Foreskin keratinocyte (primary cell): ENCODE measurements at places on chromosomes 4 and X. TPM values are rescaled to one million over a fixed set of nuclear protein-coding genes. Genes with fewer than 3 reads are reported as not detected.
A peak's percentile ranks its signal among the peaks of the same experiment; 100 is the strongest.

- DNase-seq: no peak
Measured at GRCh38 chr4:9994246-9994847, 26.9 kb downstream of the SLC2A9 start.

SEPSECS gene
- total RNA-seq: 5.5 and 5.6 TPM in 2 replicates

INTS6L gene
- total RNA-seq: 6.0 and 6.5 TPM in 2 replicates

GRCh38 chr4:62210486-62210885 is 1010.4 kb downstream of the ADGRL3 start:
- DNase-seq: no peak

PAGE4 gene
- total RNA-seq: not detected in 2 replicates

DNA sequence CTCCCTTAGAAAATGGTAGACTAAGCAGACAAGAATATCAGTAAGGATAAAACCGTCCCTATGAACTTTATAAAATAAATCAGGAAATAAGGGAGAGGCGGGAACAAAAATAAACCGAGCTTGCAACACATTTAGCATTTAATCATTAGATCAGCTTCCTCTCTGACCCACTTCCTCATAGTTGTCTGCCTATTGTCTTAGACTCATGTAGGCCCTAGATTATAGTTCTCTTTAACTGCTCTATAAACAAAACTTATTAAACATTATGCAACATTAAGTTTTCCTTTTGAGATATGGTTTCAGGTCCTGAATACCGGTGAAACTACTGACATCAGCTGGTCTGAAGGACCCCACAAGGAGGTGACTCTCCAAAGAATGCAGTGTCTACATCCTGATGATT is 15.8 kb upstream of the SRD5A3 start:
- DNase-seq: no peak

ANOS1 gene
- 3.0 and 4.3 TPM in 2 replicates for total RNA-seq

MAGEA10 gene
- not detected in 2 replicates for total RNA-seq

- DNase-seq: no peak
Measured at GRCh38 chr4:104446431-104447278, 48.0 kb downstream of the CXXC4 start.

- DNase-seq: no peak
Measured at GRCh38 chrX:121236040-121236439, 188.6 kb downstream of the GLUD2 start.

GRCh38 chr4:80412322-80412721 is 76.8 kb downstream of the CFAP299 start:
- no peak for DNase-seq

- DNase-seq: no peak
Measured at GRCh38 chr4:185502386-185502785, 30.9 kb upstream of the CCDC110 start.

GRCh38 chr4:27692158-27692557 is 831.5 kb downstream of the STIM2 start:
- DNase-seq: peak; percentile 57

RENBP gene
- 0.14 and 0.20 TPM in 2 replicates for total RNA-seq

DNA sequence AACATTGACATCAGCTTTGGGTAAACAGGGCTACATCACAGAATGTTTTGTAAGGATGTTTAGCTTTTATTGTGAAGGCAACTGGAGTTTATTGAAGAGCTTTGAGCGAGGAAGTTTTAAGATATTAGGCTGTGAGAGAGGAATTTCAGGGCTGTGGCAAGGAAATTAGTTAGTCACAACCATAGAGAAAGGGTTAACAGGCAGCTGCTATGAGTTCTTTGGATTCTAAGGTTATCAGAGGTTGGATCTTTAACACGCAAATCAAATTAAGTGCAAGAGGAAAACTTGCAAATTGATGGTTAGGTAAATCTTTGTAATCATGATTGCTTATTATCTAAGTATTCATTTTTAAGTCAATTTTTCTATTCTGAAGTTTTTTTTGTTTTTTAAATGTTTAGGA is 156.0 kb downstream of the UGT8 start:
- no peak for DNase-seq

PLAC8 gene
- total RNA-seq: 1.6 and 1.8 TPM in 2 replicates

TSPAN5 gene
- 46.6 and 51.9 TPM in 2 replicates for total RNA-seq

IL1RAPL1 gene
- total RNA-seq: 0.11 and 0.48 TPM in 2 replicates

GRCh38 chr4:155964016-155964891 is 10.6 kb upstream of the CTSO start:
- no peak for DNase-seq

DNA sequence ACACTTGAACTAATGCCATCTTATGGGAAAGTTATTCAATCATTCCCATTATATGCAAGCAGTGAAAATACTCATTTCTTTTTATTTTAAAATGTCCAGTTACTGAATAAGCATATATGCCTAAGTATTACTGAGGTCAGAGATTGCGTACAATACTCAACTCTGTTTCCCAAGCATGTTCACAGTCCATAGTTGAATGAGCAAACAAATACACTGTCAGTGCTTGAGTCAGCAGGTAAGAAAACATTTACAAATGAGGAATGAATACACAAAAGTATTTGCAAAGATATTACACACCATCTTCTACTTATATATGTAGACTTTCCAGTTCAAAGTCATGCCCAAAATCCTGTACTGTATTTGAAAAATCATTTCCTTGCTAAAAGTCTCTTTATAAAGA is 74.1 kb downstream of the TSPAN5 start:
- peak; percentile 28 for DNase-seq

GRCh38 chr4:147139455-147140198 is 194.0 kb upstream of the TTC29 start:
- DNase-seq: no peak

ARX gene
- not detected in 2 replicates for total RNA-seq

GRCh38 chr4:129641179-129641578 is 545.2 kb downstream of the C4orf33 start:
- DNase-seq: peak; percentile 3

GRCh38 chrX:101287402-101287801 is 3.7 kb downstream of the TAF7L start:
- peak; percentile 31 for DNase-seq

DNA sequence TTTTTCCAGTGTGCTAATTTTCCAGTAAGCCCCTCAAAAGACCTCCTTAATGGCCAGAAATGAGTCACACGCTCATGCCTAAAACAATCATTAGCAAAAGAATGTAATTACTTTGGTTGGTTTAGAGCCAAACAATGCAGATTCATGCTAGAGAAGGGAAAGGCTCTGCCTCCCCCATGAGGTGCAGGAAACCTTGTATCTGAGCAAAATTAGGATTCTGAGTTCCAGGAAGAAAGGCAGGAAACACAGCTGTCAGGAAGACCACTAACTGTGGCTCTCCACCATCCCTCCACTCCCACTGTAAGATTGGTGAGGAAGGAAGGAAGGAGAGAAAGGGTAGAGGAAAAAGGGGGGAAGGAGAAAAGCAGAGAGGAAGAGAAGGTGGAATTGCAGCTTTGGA is 104.9 kb upstream of the DHX15 start:
- no peak for DNase-seq

- DNase-seq: no peak
Measured at GRCh38 chrX:11532291-11533078, 133.2 kb downstream of the ARHGAP6 start.

- DNase-seq: no peak
Measured at GRCh38 chr4:80788798-80789197, 241.7 kb upstream of the BMP3 start.

SMARCA1 gene
- 36.5 and 37.8 TPM in 2 replicates for total RNA-seq

DAPP1 gene
- total RNA-seq: 54.2 and 60.6 TPM in 2 replicates

SULT1B1 gene
- total RNA-seq: 0.07 and 2.5 TPM in 2 replicates

ZNF157 gene
- 0.14 and 0.24 TPM in 2 replicates for total RNA-seq
